Mesothelial cell of epicardium (in vitro differentiated cells): ENCODE measurements at places on chromosomes 3 and 15.

GRCh38 chr3:186160691-186161243, 51.9 kb upstream of the ETV5 start:
- H3K4me1 ChIP-seq, result no peaks in the 10 kb centered on the region
- no peak overlapping the region for H3K27ac ChIP-seq
- no peaks in the 10 kb centered on the region for H3K36me3 ChIP-seq
- no peak for DNase-seq
- H3K27me3 ChIP-seq, result peaks cover 4% of the 10 kb centered on the region
- H3K4me3 ChIP-seq, result no peak overlapping the region

DNA sequence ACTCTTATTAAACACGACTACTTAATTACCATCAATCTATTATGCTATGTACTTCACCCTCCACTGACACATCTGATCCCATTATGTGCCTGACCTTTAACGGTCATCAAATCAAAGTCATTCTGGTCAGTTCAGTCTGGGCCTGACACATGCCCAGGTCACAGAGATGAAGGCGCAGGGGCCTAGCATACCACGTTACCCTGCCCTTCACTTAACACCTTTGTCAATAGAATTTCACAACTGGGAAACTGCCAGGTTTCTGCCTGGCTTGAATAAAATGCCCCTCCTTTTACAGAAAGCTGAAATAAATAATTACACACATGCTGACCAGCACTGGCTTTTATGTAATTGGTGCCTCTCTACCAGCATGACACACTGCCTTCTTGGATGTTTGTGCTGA, 39.5 kb downstream of the MECOM start:
- no peak for DNase-seq
- peak overlapping the region; percentile 55 for H3K27ac ChIP-seq
- H3K27me3 ChIP-seq, result peaks cover 3% of the 10 kb centered on the region
- peaks cover 32% of the 10 kb centered on the region for H3K4me1 ChIP-seq
- no peak overlapping the region for H3K4me3 ChIP-seq

- no peaks in the 10 kb centered on the region for H3K36me3 ChIP-seq
- no peak overlapping the region for H3K4me3 ChIP-seq
- H3K27me3 ChIP-seq, result peaks cover 1% of the 10 kb centered on the region
- DNase-seq, result no peak
- no peaks in the 10 kb centered on the region for H3K4me1 ChIP-seq
- no peak overlapping the region for H3K27ac ChIP-seq
These were observed 28.2 kb downstream of the CPOX start for GRCh38 chr3:98565237-98565643.

DNA sequence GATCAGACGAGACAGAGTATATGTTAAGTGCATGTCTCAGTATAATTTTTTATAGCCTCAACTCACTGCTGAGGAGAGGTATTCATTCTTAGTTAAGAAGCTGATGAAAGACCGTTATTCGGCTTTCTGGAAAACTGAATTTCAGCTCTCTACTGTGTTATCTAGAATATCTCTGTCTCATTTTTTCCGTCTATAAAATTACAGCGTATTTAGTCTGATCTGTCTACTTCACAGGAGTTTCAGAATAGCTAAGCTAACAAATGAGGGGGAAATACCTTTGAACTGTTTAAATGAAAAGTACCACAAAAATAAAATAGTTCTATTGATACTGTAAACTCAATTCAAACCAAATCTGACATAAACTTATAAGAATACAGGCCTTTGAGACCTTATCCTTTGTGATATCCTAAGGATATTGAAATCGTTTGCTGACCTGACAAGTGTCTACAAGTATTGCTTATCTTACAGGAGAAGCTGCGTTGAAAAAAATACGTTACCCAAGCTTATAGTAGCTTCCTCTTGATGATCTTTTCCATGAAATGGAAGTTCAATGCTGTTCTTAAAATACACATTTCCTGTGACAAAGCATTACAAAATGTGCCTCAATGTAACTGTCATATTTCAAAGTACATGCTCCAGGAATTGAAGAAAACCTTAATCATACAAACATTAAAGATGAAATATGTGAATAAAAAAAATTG, 104.6 kb downstream of the IL1RAP start:
- peaks cover 23% of the 10 kb centered on the region for H3K4me1 ChIP-seq
- no peaks in the 10 kb centered on the region for H3K27me3 ChIP-seq
- no peak overlapping the region for H3K27ac ChIP-seq
- DNase-seq, result no peak
- peaks cover 3% of the 10 kb centered on the region for H3K36me3 ChIP-seq
- no peak overlapping the region for H3K4me3 ChIP-seq

DNA sequence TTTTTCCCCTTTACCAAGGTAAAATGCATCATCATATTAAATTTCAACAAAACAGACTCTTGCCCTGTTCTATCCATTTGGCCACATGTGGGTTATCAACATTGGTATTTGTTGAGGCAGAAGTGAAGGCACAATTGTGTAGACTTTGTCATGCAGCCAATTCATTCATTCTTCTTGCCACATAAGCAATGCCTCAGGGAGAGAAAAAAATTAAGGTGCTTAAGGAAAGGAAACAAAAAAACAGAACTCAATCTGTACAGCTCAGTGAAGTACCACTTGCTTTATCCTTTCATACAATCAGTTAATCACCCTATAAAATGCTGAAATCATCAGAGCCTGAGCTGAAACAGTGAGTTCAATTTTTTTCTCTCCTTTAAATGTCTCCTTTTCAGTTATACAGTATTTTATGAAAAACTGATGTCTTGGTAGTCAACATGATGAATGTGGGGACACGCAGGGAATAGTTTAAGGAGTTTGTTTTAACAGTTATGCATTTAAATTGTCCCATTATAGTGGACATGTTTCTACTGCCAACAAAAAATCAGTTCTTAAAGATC, 588.9 kb downstream of the MFSD1 start:
- no peak for DNase-seq
- H3K4me1 ChIP-seq, result peaks cover 8% of the 10 kb centered on the region
- no peaks in the 10 kb centered on the region for H3K27me3 ChIP-seq
- no peak overlapping the region for H3K27ac ChIP-seq
- no peaks in the 10 kb centered on the region for H3K36me3 ChIP-seq
